Mucosa of gallbladder (tissue), 1 donor: ENCODE measurements at places on chromosomes 12 and 14. TPM values are rescaled to one million over a fixed set of nuclear protein-coding genes. Genes with fewer than 3 reads are reported as not detected.

LALBA gene
- not detected for total RNA-seq

SELPLG gene
- total RNA-seq = 22.4 TPM

CPM gene
- 61.5 TPM for total RNA-seq

GRCh38 chr14:69887740-69888657, 8.8 kb downstream of the SMOC1 start:
- peak; percentile 51 for DNase-seq

- DNase-seq = no peak
Measured at GRCh38 chr14:100666403-100666802, 60.3 kb upstream of the DLK1 start.

- no peak for DNase-seq
Measured at GRCh38 chr12:103387385-103387784, 108.4 kb downstream of the C12orf42 start.

- DNase-seq = no peak
Measured at GRCh38 chr12:54459355-54459754, 14.0 kb downstream of the GTSF1 start.

DNA sequence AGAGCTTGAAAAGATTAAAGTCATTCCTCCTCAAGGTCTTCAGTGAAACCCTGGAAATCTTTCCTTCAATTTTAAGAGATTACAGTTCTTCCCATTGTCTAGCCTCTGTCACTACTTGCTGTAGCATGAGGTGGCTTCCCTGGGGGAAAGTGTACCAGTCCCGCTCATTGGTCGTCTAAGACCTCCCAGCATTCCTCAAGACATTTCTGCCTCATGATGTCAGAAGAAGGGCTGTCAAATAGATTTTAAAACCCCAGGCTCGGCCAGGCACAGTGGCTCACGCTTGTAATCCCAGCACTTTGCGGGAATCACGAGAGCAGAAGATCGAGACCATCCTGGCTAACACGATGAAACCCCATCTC, 46.7 kb downstream of the SMUG1 start:
- no peak for DNase-seq

DNA sequence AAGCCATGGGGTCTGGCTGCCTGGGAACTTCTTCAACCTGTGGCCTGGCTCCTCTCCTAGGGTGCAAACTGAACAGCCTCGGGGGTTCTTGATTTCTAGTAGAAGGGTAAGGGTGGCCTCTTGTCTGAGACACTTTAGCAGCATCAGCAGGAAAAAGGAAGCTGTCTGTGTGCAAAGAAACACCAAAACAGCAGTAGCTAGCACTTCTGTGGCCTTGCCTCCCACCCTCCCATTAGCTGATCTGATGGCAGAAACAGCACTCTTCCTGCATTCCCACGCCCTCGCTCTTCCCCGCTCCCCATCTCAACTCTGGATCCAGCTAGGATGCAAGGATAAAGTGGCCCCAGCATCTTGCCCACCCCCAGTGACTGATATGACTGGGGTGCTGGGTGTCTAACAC, 20.7 kb downstream of the SLC7A8 start:
- no peak for DNase-seq

- no peak for DNase-seq
Measured at GRCh38 chr12:11497995-11498394, 102.6 kb upstream of the PRB2 start.
